ENCODE measurements at places on chromosomes 6 and 20. TPM values are rescaled to one million over a fixed set of nuclear protein-coding genes. Genes with fewer than 3 reads are reported as not detected.
A peak's percentile ranks its signal among the peaks of the same experiment; 100 is the strongest.

CPNE5 gene
- 0.30 TPM for polyA plus RNA-seq

SLCO4A1 gene
- polyA plus RNA-seq = 0.36 TPM

ELOVL4 gene
- polyA plus RNA-seq = 1.9 TPM

MYMX gene
- polyA plus RNA-seq = 0.13 TPM

PXDC1 gene
- polyA plus RNA-seq = 14.5 TPM

GRCh38 chr6:39441986-39442385 is 119.5 kb upstream of the KCNK16 start:
- H3K27me3 ChIP-seq = no peaks in the 10 kb centered on the region
- no peak for DNase-seq
- no peak overlapping the region for H3K27ac ChIP-seq
- no peaks in the 10 kb centered on the region for H3K4me1 ChIP-seq

DNA sequence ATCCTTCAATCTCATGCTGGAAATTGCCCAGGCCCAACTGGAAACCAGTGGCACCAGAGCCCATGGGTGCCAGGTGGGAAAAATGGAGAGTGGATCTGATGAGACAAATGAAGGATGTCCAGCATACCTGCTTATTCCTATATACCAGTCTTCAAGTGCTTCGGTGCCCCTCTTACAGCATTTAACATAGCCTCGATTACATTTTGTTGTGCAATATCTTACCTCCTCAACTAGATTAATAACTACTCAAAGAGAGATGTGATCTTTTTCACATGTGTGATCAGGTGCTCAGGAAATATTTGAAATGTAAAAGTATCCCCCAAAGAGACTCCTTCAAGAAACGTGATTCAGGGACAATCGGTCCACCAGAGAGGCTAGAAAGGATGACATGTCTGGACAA is 4.8 kb upstream of the ANKRD66 start:
- no peak for DNase-seq
- H3K4me1 ChIP-seq = no peaks in the 10 kb centered on the region
- peaks cover 8% of the 10 kb centered on the region for H3K27me3 ChIP-seq

DNA sequence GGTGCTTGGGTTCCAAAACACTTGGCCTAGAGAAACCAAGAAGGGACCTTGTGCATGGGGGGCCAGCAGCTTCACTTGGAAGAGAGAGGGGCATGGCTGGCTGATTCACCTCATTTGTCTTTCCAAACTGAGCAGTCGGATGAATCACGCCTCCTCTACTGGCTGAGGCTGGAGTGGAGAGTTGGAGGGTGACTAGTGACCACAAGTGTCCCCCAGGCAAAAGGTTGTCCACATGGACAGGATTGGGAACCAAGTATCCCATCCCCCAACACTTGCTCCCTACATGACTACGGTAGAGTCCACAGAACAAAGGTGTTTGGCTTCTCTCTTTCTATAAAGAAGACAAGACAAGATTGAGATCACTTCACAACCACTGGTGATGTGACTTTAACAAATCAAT is 875.6 kb downstream of the QKI start:
- H3K27ac ChIP-seq = no peak overlapping the region
- no peaks in the 10 kb centered on the region for H3K27me3 ChIP-seq
- H3K4me3 ChIP-seq = no peak overlapping the region
- H3K36me3 ChIP-seq = no peaks in the 10 kb centered on the region

GRCh38 chr20:25573288-25574251 is 11.8 kb downstream of the NINL start:
- H3K27ac ChIP-seq = no peak overlapping the region
- H3K27me3 ChIP-seq = no peaks in the 10 kb centered on the region
- H3K4me1 ChIP-seq = peaks cover 4% of the 10 kb centered on the region

- H3K27ac ChIP-seq = no peak overlapping the region
- no peaks in the 10 kb centered on the region for H3K36me3 ChIP-seq
- peak; percentile 31 for DNase-seq
- no peaks in the 10 kb centered on the region for H3K4me1 ChIP-seq
- peaks cover 20% of the 10 kb centered on the region for H3K27me3 ChIP-seq
These were observed 15.0 kb upstream of the TFAP2A start for GRCh38 chr6:10429638-10430427.
